ENCODE measurements at places on chromosomes 3 and 15.
A peak's percentile ranks its signal among the peaks of the same experiment; 100 is the strongest.

DNA sequence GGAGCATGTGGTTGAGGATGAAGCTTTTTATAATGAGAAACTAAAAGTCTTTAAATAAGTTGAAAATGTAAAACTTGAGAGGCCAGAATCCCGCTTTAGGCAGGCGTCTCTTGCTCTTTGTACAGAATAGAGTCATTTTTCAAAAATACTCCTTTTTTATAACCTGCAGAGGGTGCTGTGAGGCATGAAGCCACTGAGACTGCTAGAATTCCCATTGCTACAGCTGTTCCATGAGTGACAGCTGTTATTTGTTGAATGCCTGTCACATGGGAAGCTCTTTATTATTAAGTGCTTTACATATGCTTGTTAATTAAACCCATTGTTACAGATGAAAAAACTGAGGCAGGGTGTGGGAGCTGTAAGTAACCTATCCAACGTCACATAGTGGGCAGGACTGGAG is 18.5 kb downstream of the MINAR1 start:
- DNase-seq = no peak

GRCh38 chr3:47565734-47566550 is 12.7 kb downstream of the CSPG5 start:
- DNase-seq = no peak

DNA sequence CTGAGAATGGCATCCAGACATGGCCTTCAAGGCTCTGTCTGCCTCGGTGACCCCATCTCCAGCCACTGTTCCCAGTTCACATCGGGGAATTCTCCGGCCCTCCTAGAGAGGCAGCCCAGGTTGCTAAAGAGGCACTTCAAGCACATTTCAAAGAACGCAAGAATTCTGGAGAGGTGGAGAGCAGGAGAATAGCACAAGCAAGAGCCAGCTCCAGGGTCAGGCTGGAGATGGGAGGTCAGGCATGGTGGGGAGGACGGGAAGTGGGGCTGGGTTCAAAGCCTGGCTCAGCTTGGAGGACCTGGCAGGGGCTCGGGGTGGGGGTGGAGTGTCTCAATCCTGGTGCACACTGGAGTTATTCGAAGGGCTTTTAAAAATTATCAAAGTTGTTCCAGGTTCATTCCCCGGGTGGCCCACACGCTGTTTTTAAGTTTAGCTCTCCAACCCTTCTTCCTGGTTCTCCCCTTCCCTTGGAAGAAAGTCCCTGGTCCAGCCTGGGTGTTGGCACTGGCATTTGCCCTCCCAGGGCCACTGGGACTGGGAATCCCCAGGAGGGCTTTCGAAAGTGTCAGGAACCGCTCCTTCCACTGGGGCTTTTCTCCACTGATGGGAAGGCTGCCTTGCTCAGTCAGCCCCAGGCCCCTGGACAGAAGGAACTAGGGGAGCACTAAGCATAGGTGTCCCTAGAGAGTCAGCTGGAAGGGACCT is 35.8 kb downstream of the ZNF710 start:
- no peak for DNase-seq

- no peak for DNase-seq
Observed at GRCh38 chr15:47599806-47600205, 117.5 kb upstream of the SEMA6D start.

GRCh38 chr15:73688455-73688854 is 4.3 kb downstream of the CD276 start:
- no peak for DNase-seq

DNA sequence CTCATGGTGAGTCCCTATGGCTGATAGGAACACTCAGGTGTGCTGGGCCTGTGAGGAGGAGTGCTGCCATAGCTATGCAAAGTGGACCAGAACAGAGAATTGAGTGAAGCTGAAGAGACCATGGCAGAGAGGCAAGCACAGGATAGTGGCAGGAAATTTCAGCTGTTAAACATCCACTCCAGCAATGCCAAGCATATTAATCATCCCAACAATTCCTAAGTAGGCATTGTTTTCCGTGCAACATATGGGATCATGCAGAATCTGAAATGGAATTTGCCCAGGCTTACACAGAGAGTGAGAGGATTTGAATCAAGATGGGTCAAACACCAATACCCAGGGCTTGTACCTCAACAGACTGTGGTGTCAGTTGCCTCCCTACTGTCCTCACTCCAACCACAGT is 582.6 kb upstream of the UBE2E2 start:
- no peak for DNase-seq

DNA sequence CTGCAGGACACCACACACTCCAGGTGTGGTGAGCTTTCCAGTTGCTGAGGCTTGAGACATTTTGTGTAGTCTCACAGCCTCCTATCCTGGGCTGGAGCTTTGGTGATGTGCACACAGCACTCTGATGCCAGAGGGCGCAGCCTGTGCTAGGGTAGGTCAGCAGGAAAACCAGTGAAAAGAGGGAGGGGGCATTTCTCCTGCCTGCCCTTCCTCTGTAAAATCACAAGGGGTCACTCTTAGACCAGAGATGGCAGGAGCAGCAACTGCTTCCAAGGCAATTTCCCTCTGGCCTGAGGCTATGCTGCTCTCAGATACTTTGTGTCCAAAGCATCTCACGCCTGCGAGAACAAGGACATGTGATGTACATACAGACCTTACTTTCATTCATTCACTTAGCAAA is 16.5 kb upstream of the MUSTN1 start:
- DNase-seq = peak; percentile 60

GRCh38 chr3:69009559-69010410 is 3.7 kb downstream of the EOGT start:
- DNase-seq = no peak

DNA sequence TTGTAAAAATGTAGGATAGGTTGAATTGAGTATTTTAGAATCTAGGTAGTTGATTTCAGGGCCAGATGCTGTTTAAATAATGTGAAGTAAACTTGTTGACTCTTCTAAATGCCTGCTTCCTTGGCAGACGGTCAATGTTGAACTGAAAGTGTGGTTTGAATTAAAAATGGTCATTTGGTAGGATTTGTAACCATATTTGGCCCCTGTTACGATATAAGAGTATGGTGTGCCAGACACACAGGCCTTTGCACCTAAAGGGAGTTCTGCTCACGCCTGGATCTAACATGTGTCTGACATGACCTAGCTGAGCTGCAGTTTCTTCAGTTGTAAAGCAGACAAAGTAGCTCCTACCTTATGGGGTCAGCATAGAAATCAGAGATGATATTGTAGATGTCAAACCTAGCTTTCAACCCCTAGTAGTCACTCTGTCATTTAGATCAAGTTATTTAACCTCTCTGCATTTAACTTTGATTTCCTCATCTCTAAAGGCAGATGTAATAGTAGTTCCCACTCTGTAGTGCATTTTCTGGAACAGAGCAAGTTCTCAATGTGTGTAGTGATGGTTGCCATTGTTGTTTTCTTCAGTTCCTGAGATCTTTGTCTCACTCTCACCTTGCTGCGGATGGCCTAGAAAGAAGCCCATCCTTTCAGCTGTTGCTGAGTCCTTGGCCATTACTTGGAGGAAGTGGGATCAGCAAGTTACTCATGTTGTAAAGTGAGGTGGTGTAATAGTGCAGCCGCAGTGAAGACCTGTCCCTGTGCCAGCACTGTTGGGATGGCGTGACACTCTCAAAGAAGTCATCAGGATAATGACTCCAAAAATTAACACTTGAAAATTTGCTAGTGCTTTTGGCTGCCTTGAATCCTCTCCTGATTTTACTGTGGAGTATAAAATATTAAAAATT is 90.2 kb downstream of the GHSR start:
- no peak for DNase-seq

DNA sequence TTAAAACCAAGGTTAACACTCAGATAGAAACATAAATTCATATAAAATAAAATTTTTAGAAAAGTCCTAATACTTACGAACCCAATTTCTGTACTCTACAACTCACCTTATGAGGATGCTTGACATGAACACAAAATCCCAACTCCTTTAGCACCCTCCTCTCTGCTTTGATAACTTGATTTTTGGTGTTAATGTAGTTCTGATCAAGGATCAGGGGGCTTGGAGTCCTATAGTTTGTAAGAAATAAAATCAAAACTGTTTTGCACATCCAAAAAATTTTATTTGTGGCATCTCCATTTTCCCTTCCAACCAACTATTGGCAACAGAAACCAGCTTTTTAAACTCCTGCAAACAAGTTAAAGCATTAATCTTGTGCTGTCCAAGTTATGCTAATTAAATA is 7.0 kb downstream of the CCNL1 start:
- DNase-seq = no peak

DNA sequence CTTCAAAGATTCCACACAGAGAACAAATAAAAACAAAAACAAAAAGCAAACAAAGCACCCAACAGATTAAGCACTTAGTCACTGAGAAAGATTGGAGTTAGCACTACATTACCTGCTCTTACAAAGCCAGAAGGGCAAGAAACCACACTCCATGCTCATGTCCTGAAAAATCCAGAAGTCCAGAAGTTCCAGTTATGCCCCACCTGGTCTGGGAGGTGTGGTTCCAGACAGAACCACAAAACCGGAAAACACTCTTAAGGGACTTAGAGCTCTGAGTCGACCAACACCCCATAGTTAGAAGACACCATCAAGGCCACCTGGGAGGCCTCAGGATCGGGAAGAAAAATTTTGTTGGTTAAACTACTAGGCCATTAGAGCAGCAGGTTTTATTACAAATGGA is 88.9 kb downstream of the TNIK start:
- no peak for DNase-seq

DNA sequence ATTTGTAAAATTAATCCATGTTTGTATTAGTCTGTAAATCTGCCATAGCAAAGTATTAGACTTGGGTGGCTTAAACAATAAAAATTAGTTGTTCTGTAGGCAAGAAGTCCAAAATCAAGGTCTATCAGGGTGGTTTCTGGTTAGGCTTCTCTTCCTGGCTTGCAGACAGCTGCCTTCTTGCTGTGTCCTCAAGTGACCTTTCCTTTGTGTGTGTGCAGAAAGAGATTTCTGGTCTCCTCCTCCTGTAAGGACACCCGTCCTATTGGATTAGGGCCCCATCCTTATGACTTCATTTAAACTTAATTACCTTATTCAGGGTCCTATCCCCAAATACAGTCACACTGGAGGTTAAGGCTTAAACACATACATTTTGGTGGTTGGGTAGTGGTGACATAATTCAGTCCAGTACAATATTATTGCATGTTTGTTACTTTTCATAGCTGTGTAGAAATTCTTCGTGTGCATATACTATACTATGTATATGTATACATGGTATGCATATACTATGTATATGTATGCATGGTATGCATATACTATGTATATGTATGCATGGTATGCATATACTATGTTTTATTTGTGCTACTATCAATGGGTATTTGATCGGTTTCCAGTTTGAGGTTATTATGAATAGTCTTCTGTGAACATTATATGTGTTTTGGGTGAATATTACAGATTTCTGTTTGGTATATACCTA is 57.9 kb upstream of the RNU6-1 start:
- no peak for DNase-seq

GRCh38 chr3:23815879-23816278 is 10.1 kb downstream of the UBE2E1 start:
- DNase-seq = no peak

- DNase-seq = no peak
Observed at GRCh38 chr3:70716832-70717231, 404.4 kb upstream of the MDFIC2 start.

DNA sequence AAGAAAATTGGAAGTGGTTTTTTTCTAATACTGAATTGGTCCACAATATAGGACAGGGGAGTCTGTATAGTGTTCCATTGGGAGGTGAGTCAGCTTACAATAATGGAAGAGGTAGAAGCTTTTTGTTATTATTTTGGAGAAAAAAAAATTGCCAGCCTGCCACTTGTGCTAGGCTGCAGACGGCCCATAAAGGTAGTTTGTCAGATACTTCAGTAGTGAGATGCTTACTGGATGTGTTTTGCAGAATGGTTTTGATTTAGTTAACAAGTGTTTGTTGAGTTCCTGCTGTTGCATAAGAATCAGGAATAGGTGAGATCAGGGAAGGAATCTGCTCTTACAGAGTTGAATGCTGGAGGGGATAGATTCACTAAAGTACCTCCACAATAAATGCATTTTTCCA is 1.0 kb downstream of the DTWD1 start:
- no peak for DNase-seq

DNA sequence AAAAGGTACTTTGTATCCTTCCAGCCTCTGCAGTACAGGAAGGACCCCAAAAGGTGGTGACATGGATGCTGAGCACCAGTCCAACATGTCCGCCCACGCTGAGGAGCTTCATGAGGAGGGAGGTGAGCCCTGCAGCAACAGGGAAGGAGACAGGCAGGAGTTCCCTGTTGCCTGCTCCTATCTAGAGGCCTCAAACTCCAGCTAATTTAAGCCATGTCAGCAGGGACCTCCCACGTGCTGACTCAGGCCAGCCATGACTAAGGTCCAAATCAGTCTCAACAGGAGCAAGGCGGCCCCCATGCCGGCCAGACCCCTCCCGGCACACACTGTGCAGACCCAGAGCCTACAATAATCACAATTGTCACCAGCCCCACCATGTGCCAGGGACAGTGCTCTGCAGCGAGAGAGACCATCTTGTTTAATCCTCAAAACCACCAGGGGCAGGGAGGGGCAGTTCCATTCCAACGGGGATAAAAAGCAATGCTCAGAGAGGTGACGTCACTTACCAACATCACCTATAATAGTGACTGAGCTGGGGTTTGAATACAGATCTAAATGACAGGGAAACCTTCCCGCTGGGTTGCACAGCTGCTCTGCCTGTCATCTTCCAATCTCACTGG is 54.5 kb upstream of the GATA2 start:
- DNase-seq = no peak

GRCh38 chr3:39977058-39977794 is 167.8 kb downstream of the MYRIP start:
- DNase-seq = no peak

- no peak for DNase-seq
Observed at GRCh38 chr3:16692486-16693344, 87.5 kb upstream of the DAZL start.

GRCh38 chr3:23159929-23160328 is 43.2 kb upstream of the UBE2E2 start:
- DNase-seq = no peak

DNA sequence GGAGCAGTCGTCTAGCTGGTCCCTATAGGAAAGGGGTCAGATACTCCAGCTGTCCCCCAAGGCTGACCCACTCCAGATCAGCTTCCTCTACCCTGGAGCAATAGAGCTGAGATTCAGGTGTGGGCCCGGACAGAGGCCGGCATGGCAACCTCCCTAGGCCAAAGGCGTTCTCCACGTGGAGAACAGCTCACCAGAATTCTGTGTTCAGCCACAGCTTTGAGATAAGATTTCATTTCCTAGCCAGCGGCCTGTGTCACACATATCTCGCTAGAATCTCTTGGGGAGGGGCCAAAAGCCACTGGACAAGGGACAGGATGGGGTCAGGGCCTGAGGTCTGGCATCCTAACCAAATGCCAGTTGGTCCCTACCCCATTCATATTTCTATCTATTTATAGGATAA is 20.1 kb downstream of the SRGAP3 start:
- no peak for DNase-seq
